Globus pallidus (tissue), 1 donor: ENCODE measurements at places on chromosomes 11 and 22.
A peak's percentile ranks its signal among the peaks of the same experiment; 100 is the strongest.

GRCh38 chr22:29154364-29155048, 51.2 kb upstream of the EMID1 start:
- DNase-seq = peak; percentile 66

DNA sequence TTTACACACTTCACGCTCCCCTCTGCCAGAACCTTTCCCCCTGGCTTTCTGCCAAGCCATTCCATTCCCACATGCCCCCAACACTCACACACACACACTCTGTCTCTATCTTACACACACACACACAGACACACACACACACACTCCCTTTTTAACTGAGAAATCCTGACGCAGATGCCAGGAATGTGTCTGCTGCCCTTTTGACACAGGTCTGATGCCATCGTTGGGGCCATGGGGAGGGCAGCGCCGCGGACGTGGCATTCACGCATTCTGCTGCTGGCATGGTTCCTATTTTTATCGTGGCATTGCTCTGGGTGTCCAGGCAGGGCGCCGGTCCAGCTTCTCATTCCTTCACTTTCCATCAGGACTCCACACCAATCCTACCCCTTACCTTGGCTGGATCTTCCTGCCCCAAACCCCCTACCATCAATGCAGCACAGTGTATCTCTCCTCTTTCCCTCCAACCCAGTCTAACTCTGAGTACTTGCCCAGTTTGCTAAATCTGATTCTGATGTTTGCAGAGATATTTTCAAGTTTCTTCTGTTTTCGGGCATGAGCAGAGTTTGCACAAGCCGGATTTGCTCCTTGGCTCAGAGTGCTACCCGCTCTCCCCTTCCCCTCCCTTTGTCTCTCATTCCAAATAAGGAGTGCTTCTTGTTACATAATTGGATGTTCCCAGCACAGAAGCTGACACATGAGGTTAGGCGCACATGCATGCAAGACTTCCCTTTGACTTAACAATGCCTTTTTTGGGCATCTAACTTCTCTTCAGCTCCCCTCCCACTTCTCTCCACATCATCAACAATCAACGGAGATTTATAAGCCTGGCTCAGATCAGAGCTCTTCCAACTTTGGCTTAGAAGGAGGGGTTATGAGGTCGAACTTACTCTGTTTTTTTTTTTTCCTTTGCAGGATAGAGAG, 18.8 kb downstream of the SNX19 start:
- no peak for DNase-seq

- DNase-seq = no peak
These were observed 32.8 kb downstream of the CADM1 start for GRCh38 chr11:115471367-115471766.

DNA sequence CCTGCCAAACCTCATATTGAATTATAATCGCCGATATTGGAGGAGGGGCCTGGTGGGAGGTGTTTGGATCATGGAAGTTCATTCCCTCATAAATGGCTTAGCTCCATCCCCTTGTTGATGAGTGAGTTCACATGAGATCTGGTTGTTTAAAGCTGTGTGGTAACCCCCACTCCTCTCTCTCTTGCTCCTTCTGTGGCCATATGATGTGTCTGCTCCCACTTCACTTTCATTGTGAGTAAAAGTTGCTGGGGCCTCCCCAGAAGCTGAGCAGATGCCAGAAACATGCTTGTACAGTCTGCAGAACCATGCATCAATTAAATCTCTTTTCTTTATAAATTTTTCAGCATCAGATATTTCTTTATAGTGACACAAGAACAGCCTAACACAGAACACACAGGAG, 929.0 kb upstream of the FAT3 start:
- DNase-seq = no peak

DNA sequence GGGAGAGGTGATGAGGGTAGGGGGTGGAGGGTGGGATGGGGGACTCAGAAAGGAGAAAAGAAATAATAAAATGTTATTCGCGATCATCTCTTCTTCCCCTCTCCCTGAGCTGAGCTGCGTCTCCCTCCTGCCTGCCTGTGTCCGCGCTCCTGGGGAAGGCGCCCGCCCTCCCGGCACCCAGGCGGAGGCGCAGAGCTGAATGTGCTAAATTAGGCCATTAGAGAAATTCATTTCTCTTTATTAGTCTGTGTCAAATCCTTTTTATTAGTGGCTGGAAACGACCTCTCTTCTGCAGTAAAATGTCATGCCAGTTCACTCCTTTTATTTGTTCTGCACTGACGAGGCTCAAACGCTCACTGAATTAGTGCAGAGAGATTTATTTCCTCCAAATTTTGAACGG, 116.1 kb downstream of the FEZ1 start:
- DNase-seq = no peak

- DNase-seq = peak; percentile 32
These were observed 1058.2 kb downstream of the LRRC4C start for GRCh38 chr11:40401132-40401853.

DNA sequence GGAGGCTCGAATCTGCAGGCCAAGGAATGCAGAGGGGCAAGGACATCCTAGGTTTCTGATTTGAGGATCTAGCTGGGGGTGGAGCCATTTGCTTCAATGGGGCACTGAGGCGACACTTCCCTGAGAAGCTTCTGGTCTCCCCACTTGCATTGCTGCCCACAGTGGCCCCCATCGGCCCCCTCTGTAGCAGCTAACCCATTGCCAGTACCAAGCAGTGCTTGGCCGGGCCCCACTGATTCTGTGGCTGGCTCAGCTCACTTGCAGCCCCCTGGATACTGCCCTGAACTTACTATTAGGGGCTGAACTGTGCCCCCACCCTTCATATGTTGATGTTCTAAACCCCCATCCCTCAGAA, 42.9 kb upstream of the SHISAL1 start:
- DNase-seq = no peak

DNA sequence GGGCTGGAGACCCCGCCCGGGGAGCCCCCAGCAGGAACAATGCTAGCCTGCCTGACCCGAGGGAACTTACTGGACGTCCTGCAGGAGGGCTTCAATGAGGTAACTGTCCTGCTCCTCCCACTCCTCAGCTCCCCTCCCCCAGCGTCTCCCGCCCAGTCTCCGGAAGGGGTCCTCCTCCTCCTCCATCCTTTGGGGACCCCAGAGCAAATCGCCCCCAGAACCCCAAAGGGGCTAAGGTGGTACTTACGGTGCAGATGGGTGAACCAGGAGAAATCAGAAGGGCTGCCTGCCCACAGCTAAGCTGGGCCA, 272 bp downstream of the DIXDC1 start:
- DNase-seq = no peak

GRCh38 chr11:35352077-35352888, 67.1 kb downstream of the SLC1A2 start:
- no peak for DNase-seq

DNA sequence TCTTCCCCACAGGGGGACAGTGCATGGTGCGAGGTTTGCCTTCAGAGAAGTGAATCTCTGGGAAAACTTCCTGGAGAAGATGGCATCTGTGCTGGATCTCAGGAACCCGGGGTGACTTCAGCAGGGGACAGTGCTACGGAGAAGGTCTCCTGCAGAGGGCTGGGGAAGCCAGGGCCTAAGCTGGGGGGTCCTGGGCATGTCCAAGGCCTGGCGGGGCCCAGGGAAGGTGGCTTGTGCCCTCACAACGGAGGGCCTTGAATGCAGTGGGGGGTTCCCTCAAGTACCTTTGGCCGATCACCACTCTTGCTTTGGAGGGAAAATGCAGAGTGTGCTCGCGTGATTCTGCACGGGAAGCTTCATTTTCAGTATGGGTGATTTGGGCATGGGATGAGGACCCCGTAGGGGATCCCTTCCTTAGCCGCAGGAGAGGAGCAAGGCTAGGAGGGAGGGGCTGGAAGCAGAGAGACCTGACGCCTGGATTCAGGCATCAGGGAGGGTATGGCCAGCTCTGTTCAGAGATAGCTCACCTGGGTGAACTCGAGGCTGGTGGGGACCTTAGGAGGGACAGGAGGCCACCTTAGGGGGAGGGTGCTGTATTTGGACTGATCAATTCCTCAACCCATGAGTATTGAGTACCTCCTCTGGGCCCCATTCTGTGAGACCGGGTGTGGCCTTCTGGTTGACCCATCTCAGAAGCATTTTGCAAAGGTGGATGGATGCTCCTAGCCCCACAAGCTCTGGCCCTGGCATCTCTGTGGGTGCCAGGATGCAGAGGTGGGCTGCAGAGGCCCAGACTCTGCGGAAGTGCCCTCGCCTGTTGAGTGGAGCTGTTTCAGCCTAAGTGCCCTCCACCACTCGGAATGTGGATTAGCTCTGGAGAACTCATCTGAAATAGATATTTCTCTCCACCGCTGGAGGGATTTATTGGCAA, 529.4 kb downstream of the TBC1D22A start:
- DNase-seq = no peak

GRCh38 chr22:48951836-48952235, 875.8 kb downstream of the BRD1 start:
- DNase-seq = no peak

GRCh38 chr11:37967635-37968034, 1369.6 kb upstream of the RAG2 start:
- no peak for DNase-seq

GRCh38 chr22:26041931-26042330, 127.3 kb upstream of the SEZ6L start:
- no peak for DNase-seq

- peak; percentile 20 for DNase-seq
These were observed at the start of gene LARGE1 for GRCh38 chr22:33920197-33920540. TSS of gene LARGE1 (minus strand) at chr22:33920476.

- no peak for DNase-seq
These were observed 972 bp upstream of the TSSC4 start for GRCh38 chr11:2399488-2400068.

DNA sequence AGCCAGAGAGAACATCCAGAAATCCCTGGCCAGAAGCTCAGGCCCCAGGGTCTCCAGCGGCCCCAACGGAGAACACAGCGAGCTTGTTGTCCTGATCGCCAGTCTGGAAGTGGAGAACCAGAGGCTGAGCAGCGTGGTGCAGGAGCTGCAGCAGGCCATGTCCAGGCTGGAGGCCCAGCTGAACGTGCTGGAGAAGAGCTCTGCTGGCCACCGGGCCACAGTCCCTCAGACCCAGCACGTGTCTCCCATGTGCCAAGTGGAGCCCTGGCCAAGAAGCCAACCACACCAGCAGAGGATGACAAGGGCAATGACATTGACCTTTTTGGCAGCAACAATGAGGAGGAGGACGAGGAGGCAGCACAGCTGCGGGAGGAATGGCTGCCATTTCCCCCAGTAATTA, 20.6 kb upstream of the SCGB1D1 start:
- DNase-seq = no peak

DNA sequence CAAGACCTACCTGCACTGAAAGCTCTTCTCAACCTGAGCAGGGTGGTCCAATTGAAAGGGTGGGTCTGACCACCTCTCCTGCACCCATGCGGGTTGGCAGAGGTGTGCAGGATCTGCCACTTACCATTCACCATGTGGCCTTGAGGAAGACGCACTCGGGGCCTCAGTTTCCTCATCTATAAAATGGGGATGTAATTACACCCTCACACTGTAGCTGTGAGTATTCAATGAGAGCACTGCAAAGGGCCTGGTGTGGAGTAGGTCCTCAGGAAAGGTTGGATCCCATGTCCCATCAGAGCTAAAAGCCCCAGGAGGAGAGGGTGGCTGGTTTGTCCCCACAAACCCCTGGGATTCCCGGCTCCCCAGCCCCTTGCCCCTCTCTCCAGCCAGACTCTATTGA, 557 bp upstream of the TAGLN start:
- DNase-seq = no peak

DNA sequence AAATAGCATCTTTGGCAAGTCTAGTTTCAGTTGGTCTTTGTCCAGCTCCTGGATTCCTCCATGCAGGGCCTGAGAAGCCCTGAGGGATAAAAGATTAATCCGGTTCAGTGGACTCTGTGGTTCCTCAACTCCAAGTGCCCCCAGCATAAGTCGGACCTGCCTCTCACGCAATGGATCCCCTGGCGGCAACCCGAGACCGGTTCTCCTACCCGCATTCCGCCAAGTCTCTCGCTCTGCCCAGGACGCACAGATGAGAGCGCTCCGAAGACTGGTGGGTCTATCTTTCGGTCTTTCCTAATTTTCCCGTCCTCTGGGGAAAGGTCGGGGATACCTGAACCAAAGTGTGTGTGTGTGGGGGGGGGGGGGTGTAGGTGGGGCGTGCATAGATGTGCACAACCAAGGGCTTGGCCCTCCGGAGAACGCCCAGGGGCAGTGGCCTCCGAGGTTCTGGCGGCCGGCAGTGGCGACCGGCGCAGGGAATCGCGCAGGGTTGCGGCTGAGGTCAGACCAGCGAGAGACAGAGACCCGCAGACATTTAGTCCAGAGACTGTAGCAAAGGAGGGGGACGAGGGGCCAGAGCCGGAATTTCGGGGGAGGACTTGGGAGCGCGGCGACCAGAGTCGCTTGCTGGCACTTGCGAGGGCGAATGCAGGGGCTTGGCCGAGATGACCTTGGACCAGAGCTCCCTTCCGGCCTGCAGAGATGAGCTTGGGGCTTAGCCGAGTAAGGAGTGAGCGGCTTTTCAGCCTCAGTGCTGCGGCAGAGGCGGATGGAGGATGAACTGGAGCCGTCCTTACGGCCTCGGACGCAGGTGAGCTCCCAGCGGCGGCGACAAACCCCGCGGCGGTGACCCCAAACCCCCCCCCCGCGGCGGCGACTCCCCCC, 712 bp upstream of the SLC2A11 start:
- DNase-seq = peak; percentile 35

GRCh38 chr11:77110836-77111235, 8.2 kb downstream of the OMP start:
- no peak for DNase-seq

DNA sequence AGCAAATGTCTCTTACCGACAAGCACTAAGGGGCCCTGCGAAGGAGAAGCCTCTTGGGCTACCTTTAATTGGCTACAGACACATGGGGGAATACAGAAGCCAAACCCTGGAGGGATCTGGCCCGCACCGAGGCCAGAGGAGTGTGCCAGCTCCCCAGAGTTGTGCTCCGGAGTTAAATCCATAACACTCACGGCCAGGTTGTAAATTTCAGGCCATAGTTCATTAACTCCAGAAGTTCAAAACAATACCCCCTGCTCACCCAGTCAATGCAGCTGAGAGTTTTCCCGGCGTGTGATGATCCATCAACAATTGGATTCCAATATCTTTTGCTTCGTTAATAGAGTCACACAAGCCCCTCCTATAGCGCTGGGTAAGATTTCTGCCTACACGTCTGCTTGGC, 371.5 kb downstream of the NXPE2 start:
- no peak for DNase-seq

- DNase-seq = no peak
These were observed 404.5 kb downstream of the ETS1 start for GRCh38 chr11:128182844-128183243.

DNA sequence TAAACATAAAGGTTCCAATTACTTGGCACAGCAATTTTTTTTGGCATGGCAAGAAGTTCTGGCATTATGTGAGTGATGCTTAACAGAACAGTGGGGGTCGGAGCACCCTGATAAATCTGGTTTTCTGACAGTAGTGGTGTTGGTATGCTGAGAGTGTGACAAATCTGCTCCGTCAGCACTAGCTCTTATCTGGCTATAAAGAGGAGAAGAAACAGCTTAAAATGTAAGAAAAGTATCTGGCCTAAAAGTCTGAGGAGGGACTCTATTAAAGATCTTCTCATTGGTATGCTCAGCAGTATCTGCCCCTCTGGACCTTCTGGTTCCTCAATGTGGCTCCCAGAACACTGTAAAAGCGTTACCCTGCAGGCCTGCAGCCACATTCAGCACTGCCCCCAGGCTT, 137.4 kb downstream of the PLEKHA7 start:
- DNase-seq = no peak

GRCh38 chr22:49720279-49720959, 107.3 kb downstream of the BRD1 start:
- no peak for DNase-seq
